ENCODE measurements at places on chromosomes 1 and 21. TPM values are rescaled to one million over a fixed set of nuclear protein-coding genes. Genes with fewer than 3 reads are reported as not detected.

Gene ELF3
- total RNA-seq: 0.10 TPM

Gene CASZ1
- total RNA-seq: 13.2 TPM

- H3K27me3 ChIP-seq: no peaks in the 10 kb centered on the region
- no peak for DNase-seq
- H3K27ac ChIP-seq: no peak overlapping the region
- no peaks in the 10 kb centered on the region for H3K36me3 ChIP-seq
Observed at GRCh38 chr1:171472183-171472647, 13.1 kb upstream of the PRRC2C start.

- H3K4me1 ChIP-seq: peaks cover 36% of the 10 kb centered on the region
- DNase-seq: no peak
- no peak overlapping the region for H3K27ac ChIP-seq
- H3K27me3 ChIP-seq: no peaks in the 10 kb centered on the region
- peaks cover 74% of the 10 kb centered on the region for H3K36me3 ChIP-seq
Observed at GRCh38 chr1:150557065-150557600, 7.9 kb downstream of the ADAMTSL4 start.

DNA sequence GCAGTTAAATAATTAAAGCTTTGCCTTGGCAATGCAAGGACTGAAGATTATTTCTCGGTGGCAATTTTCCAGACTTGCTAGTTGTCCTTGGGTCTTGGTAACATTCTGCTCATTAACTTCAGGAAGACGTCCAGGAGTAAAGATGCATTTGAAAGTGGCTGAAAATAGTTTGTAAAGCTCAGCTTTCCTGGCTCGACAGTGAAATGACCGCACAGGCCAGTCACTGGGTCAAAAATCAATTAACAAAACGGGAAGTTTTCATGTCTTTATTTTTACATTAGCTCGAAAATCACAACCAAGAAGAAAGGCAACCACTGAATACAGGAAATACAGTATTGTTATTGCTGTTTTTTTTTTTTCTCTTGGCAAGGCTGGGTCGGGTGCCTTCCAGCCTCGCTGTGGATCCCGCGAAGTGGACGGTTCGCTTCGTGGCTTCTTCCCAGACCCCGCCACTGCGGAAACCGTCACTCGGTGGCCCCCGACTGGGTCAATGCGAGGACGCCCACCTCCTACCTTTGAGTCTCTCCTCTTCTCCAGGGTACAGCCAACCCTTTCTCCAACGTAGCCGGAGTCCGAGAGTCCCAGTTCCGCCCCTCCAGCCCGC is 479 bp upstream of the SNX7 start:
- H3K4me1 ChIP-seq: peaks cover 25% of the 10 kb centered on the region
- H3K4me3 ChIP-seq: peak overlapping the region; percentile 91
- peaks cover 7% of the 10 kb centered on the region for H3K36me3 ChIP-seq
- DNase-seq: no peak
- no peaks in the 10 kb centered on the region for H3K27me3 ChIP-seq

Gene SDE2
- total RNA-seq: 59.3 TPM

GRCh38 chr21:35506352-35506751 is 457.2 kb upstream of the RUNX1 start:
- H3K36me3 ChIP-seq: no peaks in the 10 kb centered on the region
- H3K4me3 ChIP-seq: no peak overlapping the region
- H3K27ac ChIP-seq: no peak overlapping the region

Gene RNF187
- total RNA-seq: 244 TPM

Gene TENT5C
- total RNA-seq: not detected

Gene HES3
- not detected for total RNA-seq

GRCh38 chr21:46220847-46221246 is 7.7 kb downstream of the LSS start:
- H3K4me3 ChIP-seq: no peak overlapping the region
- H3K4me1 ChIP-seq: peaks cover 23% of the 10 kb centered on the region
- DNase-seq: no peak
- H3K36me3 ChIP-seq: peaks cover 54% of the 10 kb centered on the region
- H3K27ac ChIP-seq: peak overlapping the region; percentile 74
- H3K27me3 ChIP-seq: no peaks in the 10 kb centered on the region

GRCh38 chr1:109640285-109640865 is 15.5 kb upstream of the GSTM4 start:
- peak; percentile 77 for DNase-seq
- H3K27ac ChIP-seq: no peak overlapping the region
- H3K27me3 ChIP-seq: no peaks in the 10 kb centered on the region

Gene ITLN2
- not detected for total RNA-seq

DNA sequence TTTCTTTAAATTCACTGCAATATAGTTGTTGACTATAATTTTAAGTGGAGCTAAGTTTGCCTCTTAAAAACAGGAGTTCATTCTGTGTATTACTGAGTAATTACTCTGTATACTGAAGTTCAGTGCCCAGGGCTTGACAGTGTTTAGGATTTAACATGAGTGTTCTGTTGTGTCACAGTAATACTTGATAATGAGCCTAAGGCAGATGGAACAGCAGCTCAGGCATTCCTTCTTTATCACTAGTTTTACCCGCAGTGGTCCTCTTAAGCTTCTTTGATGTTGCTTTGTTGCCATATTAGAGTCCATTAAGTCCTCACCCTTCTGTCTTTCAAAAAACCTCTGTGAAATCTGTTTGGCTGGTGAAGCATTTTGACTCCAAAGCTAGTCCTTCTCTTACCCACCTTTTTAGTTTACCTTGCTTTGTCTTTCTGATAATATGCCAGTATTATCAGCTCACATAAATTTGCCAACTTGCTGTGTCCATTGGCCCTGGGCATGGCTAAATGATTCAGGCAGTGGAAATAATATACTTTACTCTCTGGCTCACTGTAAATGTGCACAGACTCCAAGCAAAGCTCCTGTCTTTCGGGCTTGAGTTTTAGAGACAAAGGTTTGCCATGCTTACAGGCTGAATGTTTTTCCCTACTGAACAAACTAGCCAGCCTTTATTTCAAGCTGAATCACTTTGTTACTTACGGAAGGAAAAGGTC is 17.7 kb downstream of the HIPK1 start:
- peaks cover 11% of the 10 kb centered on the region for H3K36me3 ChIP-seq
- DNase-seq: no peak
- H3K4me3 ChIP-seq: no peak overlapping the region
- no peak overlapping the region for H3K27ac ChIP-seq
- H3K27me3 ChIP-seq: no peaks in the 10 kb centered on the region
- H3K4me1 ChIP-seq: peaks cover 5% of the 10 kb centered on the region

- H3K27me3 ChIP-seq: no peaks in the 10 kb centered on the region
- H3K4me3 ChIP-seq: no peak overlapping the region
- H3K27ac ChIP-seq: no peak overlapping the region
- peaks cover 5% of the 10 kb centered on the region for H3K36me3 ChIP-seq
- H3K4me1 ChIP-seq: no peaks in the 10 kb centered on the region
- DNase-seq: peak; percentile 44
Observed at GRCh38 chr1:4652631-4653327, 1.6 kb upstream of the AJAP1 start.

- peaks cover 6% of the 10 kb centered on the region for H3K4me1 ChIP-seq
- H3K36me3 ChIP-seq: no peaks in the 10 kb centered on the region
- no peak overlapping the region for H3K27ac ChIP-seq
- no peak overlapping the region for H3K4me3 ChIP-seq
- H3K27me3 ChIP-seq: no peaks in the 10 kb centered on the region
Observed at GRCh38 chr1:99239690-99240089, 24.6 kb upstream of the PLPPR4 start.

GRCh38 chr21:42194863-42195262 is 24.1 kb upstream of the ABCG1 start:
- peak overlapping the region; percentile 75 for H3K27ac ChIP-seq
- no peak overlapping the region for H3K4me3 ChIP-seq
- H3K27me3 ChIP-seq: no peaks in the 10 kb centered on the region
- H3K4me1 ChIP-seq: peaks cover 47% of the 10 kb centered on the region
- H3K36me3 ChIP-seq: no peaks in the 10 kb centered on the region
- no peak for DNase-seq

Gene OLFM3
- not detected for total RNA-seq

Gene TFF2
- total RNA-seq: not detected

GRCh38 chr1:238672262-238672661 is 714.1 kb upstream of the CHRM3 start:
- no peak overlapping the region for H3K4me3 ChIP-seq
- H3K27me3 ChIP-seq: no peaks in the 10 kb centered on the region
- H3K4me1 ChIP-seq: peaks cover 11% of the 10 kb centered on the region
- no peaks in the 10 kb centered on the region for H3K36me3 ChIP-seq
- DNase-seq: peak; percentile 56

Gene LMOD1
- total RNA-seq: not detected

Gene BEND5
- not detected for total RNA-seq

Gene TINAGL1
- 2.7 TPM for total RNA-seq

Gene RPS8
- 2,454 TPM for total RNA-seq

DNA sequence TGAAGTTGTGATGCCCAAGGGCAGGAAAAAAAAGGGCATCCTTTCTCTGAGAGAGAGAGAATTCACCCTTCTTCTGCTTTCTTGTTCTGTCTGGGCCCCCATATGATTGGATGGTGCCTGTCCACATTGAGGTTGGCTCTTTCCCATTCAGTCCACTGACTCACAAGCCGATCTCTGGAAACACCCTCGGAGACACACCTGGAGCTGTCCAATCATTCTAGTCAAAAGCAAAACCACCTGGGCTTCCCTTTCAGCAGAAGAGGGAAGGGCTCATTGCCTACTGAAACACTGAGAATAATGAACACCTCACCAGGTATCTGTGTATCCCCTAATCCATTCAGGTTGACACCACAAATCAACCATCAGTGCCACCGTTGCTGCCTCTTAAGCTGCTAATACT is 103.7 kb upstream of the GNG12 start:
- H3K36me3 ChIP-seq: no peaks in the 10 kb centered on the region
- H3K27me3 ChIP-seq: no peaks in the 10 kb centered on the region
- DNase-seq: no peak
- no peak overlapping the region for H3K27ac ChIP-seq

DNA sequence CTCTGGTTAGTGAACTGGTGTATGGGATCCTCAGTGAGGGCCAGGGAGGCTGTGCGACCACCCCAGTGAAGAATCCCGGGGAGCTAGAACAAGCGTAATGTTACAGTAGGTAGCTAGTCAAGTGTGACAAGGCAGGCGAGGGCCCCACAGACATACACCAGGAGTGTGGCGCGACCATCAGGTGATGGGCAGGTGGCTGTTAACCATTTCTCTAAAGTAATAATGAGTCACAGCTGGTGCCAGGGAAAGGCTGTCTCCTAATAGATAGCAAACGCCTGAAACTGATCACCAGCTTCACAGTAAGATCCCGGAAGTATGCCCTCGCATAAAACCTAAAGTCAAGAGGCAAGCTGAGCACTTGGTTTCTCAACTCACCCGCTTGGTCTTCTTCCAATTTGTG is 40.5 kb upstream of the TARBP1 start:
- peak overlapping the region; percentile 43 for H3K27ac ChIP-seq
- no peak overlapping the region for H3K4me3 ChIP-seq
- H3K4me1 ChIP-seq: peaks cover 35% of the 10 kb centered on the region
- H3K36me3 ChIP-seq: no peaks in the 10 kb centered on the region
- H3K27me3 ChIP-seq: no peaks in the 10 kb centered on the region
- no peak for DNase-seq

- H3K27me3 ChIP-seq: no peaks in the 10 kb centered on the region
- no peak for DNase-seq
- H3K27ac ChIP-seq: no peak overlapping the region
- H3K36me3 ChIP-seq: no peaks in the 10 kb centered on the region
- H3K4me1 ChIP-seq: no peaks in the 10 kb centered on the region
- no peak overlapping the region for H3K4me3 ChIP-seq
Observed at GRCh38 chr1:211903490-211904245, 73.1 kb upstream of the LPGAT1 start.

Gene SEMA4A
- 4.7 TPM for total RNA-seq

GRCh38 chr1:157025385-157025784 is 20.2 kb downstream of the ARHGEF11 start:
- H3K27ac ChIP-seq: no peak overlapping the region
- H3K4me1 ChIP-seq: peaks cover 8% of the 10 kb centered on the region
- H3K27me3 ChIP-seq: no peaks in the 10 kb centered on the region
- peaks cover 17% of the 10 kb centered on the region for H3K36me3 ChIP-seq
- H3K4me3 ChIP-seq: no peak overlapping the region
- no peak for DNase-seq

GRCh38 chr1:40853113-40853884 is 8.9 kb downstream of the CITED4 start:
- H3K36me3 ChIP-seq: no peaks in the 10 kb centered on the region
- H3K4me1 ChIP-seq: peaks cover 7% of the 10 kb centered on the region
- H3K27ac ChIP-seq: peak overlapping the region; percentile 26
- no peaks in the 10 kb centered on the region for H3K27me3 ChIP-seq
- no peak overlapping the region for H3K4me3 ChIP-seq

Gene KLHDC7A
- not detected for total RNA-seq

GRCh38 chr1:3898994-3899753 is 898 bp downstream of the C1orf174 start:
- peak overlapping the region; percentile 99 for H3K27ac ChIP-seq
- no peak for DNase-seq
- H3K27me3 ChIP-seq: no peaks in the 10 kb centered on the region
- peak overlapping the region; percentile 84 for H3K4me3 ChIP-seq
- peaks cover 3% of the 10 kb centered on the region for H3K36me3 ChIP-seq

- H3K27me3 ChIP-seq: no peaks in the 10 kb centered on the region
- H3K27ac ChIP-seq: no peak overlapping the region
- DNase-seq: no peak
- H3K36me3 ChIP-seq: no peaks in the 10 kb centered on the region
- no peak overlapping the region for H3K4me3 ChIP-seq
Observed at GRCh38 chr1:209057901-209058300, 525.6 kb upstream of the CAMK1G start.
